ENCODE measurements at places on chromosomes 16 and 17.

DNA sequence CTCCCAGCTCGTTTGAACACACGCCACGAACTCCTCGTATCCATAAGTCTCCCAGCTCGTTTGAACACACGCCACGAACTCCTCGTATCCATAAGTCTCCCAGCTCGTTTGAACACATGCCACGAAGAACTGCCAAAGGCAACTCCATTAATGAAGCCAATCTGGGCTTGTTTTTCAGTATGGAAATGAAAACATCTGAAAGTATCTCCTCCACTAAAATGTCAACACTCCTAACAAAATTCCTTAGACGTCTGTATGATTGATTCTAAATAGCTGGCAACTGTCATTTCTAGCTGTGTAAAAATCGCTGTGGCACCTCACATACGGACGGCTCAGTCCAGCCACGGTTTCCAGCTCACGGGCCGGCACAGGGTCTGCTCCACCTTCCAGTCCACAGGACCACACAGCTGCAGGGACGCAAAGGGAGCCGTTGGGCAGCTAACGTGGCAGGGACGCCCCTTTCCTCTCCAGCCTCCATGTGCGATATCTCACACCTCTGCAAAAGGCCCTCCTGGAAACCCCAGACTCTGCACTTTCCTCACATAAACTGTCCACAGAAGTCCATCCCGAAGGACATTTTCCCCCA, 67.1 kb upstream of the METRNL start:
- peak; percentile 69 for DNase-seq

DNA sequence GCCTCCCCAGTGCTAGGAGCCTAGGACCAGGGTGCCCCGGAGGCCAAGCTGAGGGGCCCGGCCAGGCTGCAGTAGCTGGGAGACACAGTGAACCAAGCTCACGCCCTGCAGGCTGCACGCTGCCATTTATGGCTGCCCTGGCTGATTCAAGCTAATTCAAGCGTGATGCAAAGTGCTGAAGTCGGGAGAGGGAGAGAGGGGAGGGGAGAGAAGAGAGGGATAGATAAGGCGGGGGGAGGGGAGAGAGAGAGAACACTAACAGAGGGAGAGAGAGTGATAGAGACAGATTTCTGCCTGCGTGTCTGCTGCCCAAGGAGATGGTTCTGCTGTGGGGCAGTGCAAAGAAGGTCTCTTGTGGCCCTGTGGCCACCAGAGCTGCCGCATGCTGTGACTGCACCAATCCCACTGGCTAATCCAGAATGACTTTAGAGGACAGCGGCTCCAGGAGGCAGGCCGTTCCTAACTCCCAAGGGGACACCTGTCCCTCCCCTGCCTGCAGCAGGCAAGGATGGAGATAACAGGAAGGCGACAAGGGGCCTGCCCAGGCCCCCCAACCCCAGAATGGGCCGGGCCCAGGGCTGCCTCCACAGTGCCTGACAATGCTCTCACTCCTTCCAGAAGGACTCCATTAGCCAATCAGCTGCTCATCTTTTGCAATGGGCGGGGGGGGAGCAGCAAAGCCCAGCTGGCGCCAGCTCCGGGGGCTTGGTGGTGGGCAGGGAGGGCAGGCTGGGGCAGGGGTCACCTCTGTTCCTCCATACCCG, 12.9 kb downstream of the MXRA7 start:
- DNase-seq: peak; percentile 73

DNA sequence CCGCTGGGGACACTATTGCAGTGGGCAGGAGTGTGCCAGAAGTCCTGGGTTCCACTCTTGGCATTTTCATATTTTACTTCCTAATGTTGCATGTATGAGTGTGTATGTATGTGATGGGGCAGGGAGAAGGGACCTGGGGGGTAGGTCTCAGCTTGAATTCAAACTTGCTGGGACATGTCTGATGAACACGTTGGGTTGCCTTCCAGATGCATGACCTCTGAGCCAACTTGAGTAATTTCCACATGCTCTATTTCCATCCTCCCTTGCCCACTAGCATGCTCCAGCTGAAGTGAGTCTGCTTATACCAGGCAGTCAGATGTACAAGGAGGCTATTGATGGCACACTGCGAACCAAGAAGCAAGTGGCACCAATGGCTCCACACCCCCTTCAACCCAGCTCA, 32.9 kb upstream of the SRSF1 start:
- no peak for DNase-seq

- DNase-seq: peak; percentile 47
These were observed 57.7 kb downstream of the CMC2 start for GRCh38 chr16:80948886-80949493.

GRCh38 chr16:64416216-64417005, 705.5 kb downstream of the CDH11 start:
- peak; percentile 74 for DNase-seq

DNA sequence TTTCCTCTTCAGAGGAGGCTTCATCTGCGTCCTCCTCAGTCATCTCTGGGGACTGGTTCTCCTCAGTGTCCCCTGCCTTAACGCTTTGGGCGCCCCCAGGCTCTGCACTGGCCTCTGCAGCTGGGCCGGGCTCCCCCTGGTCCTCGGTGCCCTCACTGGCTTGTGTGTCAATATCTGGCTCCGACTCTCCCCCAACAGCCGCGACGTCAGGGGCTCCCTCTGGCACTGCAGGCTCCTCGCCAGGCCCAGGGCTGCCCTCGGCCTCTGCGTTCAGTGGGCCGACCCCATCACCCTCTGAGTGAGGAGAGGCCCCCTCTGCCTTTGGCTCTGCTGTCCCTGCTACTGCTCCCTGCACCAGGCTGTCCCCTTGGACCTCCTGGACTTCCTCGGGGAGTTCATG, 34.7 kb downstream of the SRL start:
- no peak for DNase-seq

- no peak for DNase-seq
These were observed 482.6 kb upstream of the ERCC4 start for GRCh38 chr16:13437413-13437795.

- peak; percentile 33 for DNase-seq
These were observed 1.0 kb upstream of the TTYH2 start for GRCh38 chr17:74212209-74212912.

DNA sequence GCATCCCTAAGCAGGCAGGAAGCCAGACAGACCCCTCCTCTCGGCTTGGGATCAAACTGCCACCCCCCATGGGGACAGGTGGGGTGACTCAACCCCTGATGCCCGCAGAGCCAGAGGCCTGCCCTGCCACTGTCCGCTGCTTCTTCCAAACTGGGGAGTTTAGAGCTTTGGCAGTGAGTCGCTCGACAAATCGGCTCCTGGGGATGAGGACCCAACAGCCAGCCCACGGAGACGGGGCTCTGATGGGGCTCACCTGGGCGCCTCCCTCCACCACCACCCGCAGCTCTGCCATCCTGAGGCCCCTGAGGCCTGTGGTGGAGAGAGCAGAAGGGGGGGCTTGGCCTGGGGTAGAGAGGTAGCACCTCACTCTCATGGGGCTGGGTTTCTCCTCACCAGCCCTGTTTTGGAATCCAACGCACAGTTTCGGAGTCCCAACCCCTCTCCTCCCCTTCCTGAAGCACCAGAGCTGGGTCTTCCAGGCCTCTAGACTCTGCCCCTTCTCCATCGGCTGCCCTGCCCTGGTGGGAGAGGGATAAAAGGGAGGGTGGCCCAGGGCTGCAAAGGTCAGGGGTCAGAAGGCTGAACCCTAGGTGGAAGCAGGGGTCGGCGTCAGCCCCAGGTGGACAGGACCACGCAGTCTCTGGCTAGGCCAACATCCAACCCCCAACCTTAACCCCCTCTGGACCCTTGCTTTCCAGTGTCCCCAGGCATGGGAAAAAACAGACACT, 5.8 kb downstream of the PRSS22 start:
- no peak for DNase-seq

DNA sequence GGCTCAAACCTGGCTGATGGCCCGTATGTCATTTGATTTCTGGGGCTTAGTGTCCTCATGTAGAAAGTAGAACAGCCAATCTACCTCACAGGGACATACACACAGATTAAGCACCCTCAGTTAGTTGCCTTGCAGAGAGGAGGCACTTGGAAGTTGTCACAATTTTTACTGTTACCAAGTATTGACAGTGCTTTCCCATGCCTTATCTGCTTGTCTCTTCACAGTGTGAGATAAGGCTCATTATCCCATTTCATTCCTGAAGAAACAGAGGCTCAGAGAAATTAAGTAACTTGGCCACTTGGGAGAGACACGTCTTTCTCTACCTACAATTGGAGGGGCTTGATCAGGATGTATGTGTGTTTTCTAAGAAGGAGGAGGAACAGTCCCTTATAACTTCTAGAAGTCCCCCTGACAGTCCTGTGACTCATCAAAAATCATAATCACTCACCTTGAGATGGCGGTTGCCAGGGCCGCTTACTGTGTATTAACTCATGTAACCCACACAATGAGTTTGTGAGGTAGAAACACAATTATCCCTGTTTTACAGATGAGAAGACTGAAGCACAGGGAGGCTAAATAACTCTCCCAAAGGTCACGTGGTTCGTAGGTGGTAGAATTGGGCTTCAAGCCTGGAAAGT, 56.9 kb upstream of the LHX1 start:
- no peak for DNase-seq

GRCh38 chr16:29986231-29986630, 9.2 kb downstream of the HIRIP3 start:
- no peak for DNase-seq

Data from fibroblast of skin of right biceps (primary cell).